ELF-1 (cell line): ENCODE measurements at places on chromosomes 6 and 20.

GRCh38 chr6:75494290-75494689 is 690 bp upstream of the FILIP1 start:
- DNase-seq, result no peak

DNA sequence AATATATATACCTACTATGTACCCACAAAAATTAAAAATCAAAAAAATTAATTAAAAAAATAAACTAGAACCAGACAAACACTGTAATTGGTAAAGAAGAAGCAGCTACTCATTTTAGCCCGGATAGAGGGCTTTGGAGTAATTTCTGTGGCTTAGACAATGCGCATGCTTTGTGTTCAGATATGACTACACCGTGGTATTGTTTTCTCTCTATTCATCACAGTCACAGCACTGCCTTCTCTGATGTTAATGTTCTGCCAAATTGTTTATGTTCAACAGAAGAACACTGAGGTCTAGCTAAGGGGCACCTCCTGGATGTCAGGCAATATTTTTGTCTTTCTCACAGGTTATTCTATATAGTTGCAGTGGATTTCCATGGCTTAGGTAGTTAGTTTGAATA is 77.5 kb upstream of the GJE1 start:
- DNase-seq, result no peak

DNA sequence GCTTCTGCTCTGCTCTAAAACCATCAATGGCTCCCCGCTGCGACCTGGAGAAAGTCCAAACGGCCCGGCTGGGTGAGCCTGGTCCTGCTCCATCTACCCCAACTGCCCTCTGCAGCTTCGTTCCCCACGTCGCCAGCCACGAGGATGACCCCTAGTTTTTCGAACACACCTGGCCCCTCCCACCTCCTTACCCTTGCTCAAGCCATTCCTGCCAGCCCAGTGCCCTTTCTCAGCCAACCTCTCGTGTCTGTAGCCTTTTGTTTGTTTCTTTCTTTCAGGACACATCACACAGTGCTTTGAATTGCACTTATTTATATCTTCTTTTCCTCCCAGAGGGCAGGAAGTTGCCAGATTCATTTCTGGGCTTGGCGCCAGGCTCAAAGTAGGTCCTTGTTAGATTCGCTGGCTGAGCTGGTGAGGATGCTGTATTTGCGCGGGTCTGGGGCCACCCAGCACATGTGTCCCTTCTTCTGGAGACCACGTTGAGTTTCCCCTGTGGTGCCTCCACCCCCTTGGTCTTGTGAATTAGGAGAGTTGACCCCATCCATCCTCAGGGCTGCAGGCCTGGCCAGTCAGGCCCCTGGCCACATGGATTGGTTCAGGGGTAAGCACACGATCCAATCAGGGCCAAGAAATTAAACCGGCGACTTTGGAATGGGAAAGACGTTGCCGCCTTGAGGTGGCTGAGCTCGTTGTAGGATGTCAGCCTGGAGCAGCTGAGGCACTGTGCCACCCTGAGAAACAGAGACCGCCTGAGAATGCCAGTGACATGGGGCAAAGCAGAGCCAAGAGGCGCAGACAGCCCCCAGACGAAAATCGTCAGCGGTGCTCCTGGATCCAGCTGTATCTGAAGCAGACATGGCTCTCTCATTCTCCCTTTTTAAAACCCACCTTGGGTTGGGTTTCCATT is 156.0 kb downstream of the CEBPB start:
- DNase-seq, result no peak

DNA sequence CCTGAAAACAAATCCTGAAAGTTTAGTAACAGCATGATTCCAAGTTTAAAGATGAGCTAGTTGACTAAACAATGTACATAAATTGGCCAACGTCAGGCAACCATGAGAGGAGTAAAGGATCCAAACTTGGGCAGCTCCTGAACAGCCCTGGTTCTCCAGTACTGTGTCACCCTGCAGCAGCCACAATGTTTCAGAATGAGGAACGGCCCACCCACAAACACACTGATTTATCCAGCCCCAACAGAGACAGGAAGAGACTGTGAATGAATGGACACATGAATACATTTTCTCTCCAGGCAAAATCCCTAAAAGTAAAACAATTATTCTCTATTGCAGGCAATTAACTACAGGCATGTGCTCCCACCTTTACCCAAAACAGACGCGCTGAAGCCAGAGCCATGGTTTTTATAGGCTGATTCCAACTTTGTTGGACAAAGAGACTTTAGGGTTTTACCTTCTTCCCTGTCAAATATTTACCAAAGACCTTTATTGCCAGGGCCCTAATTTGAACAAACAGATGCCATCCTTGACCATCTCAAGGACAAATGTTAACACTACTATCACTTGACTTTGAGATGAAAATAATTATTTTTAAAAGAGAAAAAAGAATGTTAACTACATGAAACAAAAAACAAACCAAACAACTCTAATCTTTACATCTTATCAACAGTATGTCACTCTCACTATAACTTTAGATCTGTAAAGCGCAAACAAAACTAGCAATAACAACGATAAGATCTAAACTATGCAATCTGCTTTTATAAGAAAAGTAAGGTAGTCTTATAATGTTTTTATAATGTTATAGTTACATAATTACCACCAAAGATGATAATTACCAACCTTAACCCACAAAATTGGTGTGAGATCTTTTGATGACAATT is 22.9 kb downstream of the CNKSR3 start:
- no peak for DNase-seq

DNA sequence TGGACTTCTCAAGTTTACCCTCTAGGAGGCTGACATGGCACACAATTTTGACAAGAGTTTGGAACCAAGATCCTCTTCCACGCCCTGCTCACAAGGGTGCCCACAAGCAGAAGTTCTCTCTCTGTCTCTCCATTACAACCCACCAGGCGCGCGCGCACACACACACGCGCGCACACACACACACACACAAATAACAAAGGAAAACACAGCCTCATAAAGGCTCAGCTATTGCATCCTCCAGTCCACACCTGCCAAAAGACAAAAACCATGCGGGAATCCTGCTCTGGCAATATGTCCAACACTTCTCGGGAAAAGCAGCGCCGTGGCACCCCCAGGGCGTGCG is 870 bp downstream of the PAK5 start:
- no peak for DNase-seq

GRCh38 chr6:30112402-30112994 is 392 bp downstream of the TRIM31 start:
- no peak for DNase-seq

DNA sequence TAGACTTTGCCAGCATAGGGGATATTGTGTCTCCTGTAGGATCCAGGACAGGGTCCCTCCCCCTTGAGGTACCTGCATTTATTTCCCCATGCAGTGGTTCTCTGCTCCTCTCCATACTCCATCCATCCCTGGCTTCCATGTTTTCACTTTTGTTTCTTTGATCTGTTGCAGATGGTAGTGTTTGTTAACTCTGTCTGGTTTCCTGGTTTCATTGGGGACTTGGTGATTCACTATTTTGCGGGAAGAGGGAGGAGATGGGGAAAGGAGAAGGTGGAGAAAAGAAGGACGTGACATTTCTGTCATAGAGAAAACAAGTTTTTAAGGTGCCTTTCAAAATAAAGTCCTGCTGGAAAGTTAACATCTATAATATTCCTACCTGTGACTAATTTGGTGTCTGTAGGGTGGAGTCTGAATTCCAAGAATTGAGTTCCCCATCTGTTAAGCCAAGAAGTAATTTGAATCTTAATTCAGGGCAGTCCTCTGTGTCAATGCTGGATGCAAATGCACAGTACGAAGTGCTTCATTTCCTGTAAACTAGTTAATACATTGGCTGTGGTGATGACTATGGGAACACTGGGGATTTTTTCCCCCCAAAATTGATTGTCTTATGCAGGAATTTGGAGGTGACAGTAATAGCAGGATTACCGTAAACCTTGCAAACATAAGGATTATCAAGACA is 6.9 kb upstream of the RNF144B start:
- no peak for DNase-seq

DNA sequence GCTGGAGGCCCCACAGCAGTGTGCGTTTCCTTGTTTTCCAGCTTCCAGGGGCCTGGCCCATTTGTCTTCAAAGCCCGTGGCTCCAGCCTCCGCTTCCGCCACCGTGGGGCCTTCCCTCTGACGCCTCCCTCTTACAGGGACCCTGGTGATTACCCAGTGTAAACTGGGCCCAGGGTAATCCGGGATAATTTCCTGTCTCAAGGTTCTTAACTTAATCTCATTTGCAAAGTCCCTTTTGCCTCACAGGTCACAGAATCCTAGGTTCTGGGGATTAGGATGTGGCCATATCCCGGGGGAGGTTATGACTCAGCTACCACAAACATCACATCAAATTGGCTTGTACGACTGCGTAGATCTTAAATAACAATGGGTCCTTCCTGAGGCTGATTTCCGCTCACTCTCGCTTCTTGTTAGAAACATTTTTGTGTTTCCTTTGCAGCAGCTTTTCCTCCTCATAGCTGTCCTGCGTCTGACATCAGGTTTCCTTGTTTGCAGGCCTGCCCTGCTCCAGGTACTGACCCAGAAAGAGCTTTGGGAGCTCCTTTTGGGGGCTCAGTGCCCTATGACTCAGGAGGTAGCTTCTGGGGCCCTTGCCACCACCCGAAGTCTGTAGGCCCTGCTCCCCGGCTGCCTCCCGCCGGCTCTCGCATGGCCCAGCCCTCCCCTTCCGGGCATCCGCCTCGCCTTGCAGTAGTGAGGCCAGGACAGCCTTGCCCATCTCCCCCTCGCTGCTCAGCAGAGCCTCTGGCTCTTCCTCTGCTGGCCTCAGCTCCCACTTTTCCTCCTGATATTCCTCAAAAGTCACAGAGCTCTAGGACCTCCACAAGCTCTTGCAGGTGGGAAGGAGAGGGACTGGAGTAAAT is 100.5 kb downstream of the ERMARD start:
- DNase-seq, result peak; percentile 42

GRCh38 chr6:93571346-93571745 is 152.0 kb upstream of the EPHA7 start:
- DNase-seq, result no peak

GRCh38 chr6:79111549-79111948 is 33.5 kb upstream of the PHIP start:
- DNase-seq, result no peak

- no peak for DNase-seq
Measured at GRCh38 chr6:9647071-9647445, 767.8 kb downstream of the TFAP2A start.

DNA sequence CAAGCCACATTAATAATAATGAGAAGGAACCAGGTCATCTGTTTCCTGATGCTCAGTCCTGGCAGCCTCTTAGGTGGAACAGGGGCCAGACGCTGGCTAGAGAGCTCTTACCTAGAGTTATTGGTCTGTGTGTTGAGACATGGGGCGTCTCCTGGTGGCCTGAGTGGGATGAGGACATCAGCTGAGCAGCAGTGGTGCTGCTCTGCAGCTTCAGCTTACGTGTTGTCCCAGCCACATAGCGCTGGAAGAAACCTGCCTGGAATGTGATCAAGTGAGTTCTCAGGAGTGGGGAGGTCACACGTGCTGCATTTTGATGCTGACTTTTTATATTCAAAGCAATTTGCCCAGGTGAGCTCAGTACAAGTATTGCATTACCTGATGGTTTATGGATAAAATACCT is 355.4 kb downstream of the CDH26 start:
- no peak for DNase-seq

GRCh38 chr6:2244261-2245102 is 923 bp downstream of the GMDS start:
- DNase-seq, result no peak

- no peak for DNase-seq
Measured at GRCh38 chr20:34011275-34011674, 17.6 kb downstream of the RALY start.

GRCh38 chr20:10133532-10133931 is 85.1 kb upstream of the SNAP25 start:
- no peak for DNase-seq

DNA sequence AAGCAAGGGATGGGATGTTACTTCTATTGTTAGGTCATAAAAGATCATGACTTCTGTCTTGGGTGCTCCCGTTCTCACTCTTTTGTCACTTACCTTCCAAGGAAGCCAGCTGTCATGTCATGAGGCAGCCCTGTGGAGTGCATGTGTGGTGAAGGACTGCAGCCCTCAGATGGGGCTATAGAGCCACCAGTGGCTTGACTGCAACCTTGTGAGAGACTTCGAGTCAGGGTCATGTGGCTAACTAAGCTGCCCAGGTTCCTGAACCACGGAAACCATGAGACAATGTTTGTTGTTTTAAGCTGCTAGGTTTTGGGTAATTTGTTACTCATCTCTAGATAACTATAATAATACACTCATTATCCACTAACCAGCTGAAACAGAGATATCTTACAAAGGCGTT is 477.1 kb downstream of the BTBD3 start:
- DNase-seq, result peak; percentile 54

DNA sequence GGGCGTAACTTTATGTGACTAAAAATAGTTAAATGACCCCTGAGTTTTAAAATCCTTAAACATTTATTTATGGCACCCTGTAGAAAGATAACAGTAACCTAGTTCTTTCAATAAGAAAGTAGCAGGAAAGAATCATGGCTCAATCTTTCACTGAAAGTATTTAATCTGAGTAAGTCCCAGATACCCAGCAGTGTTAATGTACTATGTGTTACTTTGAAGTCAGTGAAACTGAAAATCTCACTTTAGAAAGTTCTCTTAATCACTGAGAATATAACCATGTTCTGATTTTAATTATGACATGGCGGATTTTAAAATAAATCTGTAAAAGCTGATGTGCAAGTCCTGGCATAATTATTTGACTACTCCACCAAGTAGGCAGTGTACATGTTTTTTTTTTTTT is 8.1 kb upstream of the HEY2 start:
- no peak for DNase-seq

DNA sequence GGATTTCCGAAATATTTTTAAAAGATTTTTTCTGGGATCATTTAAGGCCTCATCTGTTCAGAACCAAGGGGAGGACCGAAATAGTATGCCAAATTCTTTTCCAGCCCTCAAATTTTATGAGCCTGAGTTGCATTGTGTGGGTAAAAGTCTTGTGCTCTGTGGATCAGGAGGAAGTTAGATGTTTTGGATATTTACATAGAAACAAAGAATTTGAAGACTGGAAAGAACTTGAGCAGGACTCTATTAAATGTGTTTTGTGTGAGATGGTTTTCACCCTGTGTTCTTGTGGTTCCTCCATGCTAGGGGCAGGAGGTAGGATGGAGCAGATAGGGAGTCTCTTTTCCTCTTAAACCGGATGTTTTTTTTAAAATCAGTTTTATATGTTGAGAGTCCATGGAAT is 329.1 kb downstream of the LAMA2 start:
- DNase-seq, result no peak

DNA sequence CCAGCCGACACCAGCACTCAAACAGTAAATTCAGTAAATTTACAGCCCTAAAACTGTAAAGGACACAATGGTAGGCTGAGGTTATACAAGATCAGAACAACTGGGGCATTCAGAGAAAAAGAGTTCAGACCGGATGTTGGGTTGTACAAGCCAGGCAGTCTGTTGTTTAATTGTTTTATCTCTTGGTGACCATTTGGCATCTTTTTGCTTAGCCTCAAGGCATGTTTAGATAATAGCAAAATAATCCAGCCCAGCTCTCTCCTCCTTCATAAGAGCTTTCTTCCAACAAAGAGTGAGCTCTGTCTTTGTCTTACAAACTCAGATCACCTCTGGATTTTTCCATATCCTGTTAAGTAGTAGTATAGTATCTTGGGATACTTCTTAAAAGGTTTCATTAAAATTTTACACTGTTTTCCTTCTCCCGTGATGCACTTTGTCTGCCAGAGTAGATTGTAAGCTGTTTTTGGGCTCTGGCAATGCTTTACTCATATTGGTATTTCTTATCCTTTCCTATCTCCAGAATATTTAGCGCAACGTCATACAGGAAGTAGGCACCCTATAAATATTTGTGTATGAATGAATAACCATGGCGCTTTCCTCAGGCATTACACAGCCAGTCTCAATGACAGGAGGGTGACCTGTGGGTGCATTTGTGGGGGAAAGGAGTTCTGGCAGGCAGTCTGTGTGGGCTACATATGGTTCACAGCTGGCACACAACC is 35.6 kb upstream of the TRAM2 start:
- no peak for DNase-seq
